Upper lobe of right lung (tissue), 1 donor: ENCODE measurements at places on chromosomes 2 and 18. TPM values are rescaled to one million over a fixed set of nuclear protein-coding genes. Genes with fewer than 3 reads are reported as not detected.

The GREB1L gene
- total RNA-seq, result 1.2 TPM

The KLHL41 gene
- 0.61 TPM for total RNA-seq

The CAPN14 gene
- 0.26 TPM for total RNA-seq

DNA sequence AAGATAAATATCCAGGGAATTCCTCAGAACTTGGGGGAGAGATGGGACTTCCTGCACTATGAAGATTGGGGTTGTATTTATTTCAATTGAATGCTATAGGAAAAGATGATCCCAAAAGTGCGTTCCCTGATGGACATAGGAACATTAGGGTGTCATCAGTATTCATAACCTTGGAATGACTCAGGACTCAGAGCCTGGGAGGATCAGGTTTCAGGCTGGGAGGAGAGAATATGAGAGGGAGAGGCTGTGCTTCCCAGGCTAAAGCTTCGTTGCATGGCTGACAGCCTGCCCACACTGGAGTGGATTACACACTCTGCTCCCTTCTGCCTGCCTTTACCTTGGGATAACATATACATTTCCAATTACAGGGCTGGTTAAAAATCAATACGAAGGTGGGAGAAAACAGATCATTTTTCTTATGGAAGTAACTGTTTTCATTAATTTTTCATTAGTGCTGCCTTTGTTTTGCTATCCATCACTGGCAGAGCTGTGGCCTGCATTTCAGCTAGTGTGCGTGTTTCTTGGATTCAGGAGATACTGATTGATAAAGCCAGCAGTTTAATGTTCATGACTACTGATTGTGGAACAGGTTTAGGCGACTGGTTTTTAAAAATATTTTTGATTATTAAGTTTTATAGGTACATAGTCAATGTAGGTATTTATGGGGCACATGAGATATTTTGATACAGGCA, 118.7 kb downstream of the KCTD1 start:
- DNase-seq, result no peak

DNA sequence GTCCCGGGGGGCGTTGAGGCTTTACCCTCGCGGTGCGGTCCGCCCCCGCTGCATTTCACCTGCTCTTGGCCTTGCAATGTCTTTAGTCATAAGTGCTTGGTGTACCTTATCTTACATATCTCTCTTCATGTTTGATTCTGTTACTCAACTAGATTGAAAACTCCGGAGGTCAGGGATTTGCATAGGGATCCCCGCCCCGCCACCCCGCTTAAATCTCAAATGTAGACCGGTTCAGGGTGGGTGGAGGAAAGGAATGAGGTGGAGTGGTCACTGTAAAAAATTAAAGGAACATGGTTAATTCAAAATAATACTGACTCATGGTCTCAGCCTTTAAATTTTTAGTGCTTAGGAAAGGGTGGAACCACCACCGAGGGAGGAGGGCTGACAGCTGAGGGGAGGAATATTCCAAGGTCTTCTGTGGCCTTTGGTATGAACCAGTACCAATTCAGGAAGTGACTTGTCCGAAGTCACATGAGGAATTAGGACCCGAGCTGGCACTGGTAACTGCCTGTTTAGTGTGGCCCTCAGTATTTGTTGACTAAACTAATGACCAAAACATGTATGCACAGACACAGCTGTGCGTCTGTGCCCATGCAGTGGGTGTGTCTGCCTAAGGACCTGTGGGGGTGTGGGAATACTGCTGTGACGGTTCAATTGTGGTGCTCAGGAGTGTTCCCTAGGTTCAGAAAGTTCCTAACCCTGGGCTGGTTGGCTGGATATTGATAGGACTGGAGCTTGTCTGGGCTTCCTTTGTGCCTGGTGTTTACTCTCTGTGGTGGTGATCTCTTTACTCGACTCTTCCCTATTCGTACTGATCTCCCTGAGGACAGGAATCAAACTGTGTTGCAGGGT, 1.0 kb downstream of the PLEKHB2 start:
- DNase-seq, result peak; percentile 69

GRCh38 chr18:68114989-68115388, 598.5 kb upstream of the DSEL start:
- no peak for DNase-seq

GRCh38 chr2:112767693-112768330, 3.4 kb upstream of the CKAP2L start:
- DNase-seq, result no peak

- DNase-seq, result no peak
Observed at GRCh38 chr2:219251656-219252055, 1.4 kb upstream of the TUBA4B start.

DNA sequence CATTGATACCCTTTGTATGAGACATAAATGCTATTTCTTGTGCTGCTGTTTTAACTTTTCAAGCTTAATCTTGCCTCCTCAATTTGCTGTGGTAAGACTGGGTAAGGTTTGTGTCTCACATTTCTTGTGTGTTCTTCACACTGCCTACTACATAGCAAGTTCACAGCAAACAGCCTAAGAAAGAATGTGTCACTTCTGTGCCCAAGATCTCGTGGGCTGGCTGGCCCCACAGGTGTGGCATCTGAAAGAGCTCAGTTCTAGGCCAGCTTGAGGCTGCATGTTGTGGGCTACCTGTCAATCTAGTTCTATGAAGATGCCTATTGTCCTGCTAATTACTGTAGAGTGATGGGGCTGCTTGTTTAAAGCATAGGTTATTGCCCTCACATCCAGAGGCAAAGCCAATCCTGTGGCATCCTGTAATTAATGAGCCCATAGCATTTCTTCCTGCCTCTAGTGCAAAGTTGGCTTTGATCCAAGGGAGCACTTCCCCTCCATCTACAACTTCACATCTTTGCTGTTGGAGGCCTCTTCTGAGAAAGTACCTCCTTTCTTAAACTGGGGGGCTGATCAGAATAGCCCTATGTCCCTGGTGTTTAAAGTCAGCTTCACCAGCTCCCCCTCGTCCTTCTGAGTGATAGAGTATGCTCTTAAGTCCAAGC, 40.9 kb upstream of the ASPRV1 start:
- no peak for DNase-seq

DNA sequence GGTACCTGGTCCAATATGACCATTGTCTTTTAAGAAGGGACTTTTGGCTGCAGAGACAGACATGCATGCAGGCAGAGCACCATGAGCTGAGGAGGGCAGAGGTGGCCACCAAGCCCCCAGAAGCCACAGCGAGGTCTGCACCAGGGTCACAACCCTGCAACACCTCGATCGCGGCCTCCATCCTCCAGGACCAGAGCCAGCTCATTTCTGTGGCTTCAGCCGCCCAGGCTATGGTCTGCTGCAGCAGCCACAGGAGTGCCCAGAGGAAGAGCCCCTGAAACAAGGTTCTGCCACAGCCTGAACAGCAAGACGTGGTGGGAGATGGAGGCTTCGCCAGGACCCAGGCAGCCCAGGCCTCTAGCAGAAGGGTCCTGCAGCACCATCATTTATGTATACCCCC, 53.9 kb downstream of the ANKMY1 start:
- no peak for DNase-seq

DNA sequence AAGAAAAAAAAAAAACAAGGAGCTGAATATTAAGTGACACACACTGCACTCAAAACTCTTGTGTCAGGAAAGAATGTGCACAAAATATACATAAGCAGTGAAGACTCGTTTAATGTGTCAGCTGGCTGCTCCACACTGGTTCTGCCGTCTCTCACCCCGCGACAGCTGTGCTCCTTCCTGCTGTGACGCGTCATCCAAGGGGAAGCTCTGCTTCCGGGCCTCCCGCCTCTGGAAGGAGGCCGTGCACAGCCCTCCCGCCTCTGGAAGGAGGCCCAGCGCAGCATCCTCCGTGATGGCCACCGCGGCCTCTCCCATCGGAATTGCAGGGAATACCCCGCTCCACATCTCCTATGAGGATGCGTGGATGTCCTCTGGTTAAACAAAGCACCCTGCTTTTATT, 151.0 kb downstream of the HDAC4 start:
- no peak for DNase-seq

- no peak for DNase-seq
Observed at GRCh38 chr2:62270728-62271127, 74.8 kb downstream of the B3GNT2 start.

DNA sequence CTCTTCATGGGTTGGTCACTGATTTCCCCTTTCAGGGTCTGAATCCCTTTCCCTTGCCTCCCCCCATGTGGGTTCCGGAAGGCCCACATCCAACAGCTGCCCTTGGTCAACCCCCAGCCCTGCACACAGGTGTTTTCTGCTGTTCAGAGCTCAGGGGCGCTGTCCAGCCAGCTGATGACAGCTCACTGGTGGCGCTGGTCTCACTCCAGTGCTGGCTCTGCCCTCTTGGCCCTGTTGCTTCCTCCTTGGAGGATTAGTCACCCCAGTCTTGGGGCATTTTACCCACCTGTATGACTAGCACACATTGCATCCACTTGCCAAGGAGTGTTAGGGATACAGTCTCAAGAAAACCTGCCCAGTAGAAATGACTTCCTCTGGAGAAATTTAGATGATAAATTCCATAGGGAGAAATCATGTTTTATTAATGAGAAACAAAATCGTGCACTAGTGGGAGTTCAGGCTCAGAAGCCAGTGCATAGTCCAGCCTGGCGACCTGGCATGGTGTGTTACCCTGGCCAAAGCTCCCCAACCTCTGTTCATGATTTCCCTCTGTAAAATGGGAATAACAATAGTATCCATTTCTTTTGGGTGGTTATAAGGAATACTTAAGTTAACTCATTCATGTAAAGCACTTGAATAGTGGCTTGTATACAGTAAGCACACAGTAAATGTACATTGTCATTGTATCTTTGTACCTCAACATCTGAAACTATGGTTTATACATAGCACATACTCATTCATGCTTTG, 21.6 kb downstream of the CRIM1 start:
- DNase-seq, result peak; percentile 66

- DNase-seq, result no peak
Observed at GRCh38 chr18:11147962-11148679, 1.2 kb downstream of the PIEZO2 start.

DNA sequence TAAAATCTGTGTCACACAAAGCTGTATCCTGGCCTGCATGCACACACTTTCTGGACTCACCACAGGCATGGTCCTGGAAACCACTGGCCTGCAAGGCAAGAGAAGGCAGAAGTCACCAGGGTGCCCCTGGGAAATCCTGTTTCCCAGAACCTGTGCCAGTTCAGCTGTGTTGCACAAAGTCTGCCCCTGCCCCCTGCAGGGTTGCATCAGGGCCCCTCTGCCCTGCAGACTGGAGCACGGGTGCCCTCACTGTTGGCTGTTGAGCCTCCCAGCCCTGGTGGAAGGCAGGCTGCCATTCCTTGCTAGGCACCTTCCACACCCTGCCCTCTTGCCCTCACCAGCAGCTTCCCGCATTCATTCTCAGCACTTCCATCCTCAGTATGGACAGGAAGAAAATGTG, 18.0 kb upstream of the TUBB6 start:
- peak; percentile 41 for DNase-seq

DNA sequence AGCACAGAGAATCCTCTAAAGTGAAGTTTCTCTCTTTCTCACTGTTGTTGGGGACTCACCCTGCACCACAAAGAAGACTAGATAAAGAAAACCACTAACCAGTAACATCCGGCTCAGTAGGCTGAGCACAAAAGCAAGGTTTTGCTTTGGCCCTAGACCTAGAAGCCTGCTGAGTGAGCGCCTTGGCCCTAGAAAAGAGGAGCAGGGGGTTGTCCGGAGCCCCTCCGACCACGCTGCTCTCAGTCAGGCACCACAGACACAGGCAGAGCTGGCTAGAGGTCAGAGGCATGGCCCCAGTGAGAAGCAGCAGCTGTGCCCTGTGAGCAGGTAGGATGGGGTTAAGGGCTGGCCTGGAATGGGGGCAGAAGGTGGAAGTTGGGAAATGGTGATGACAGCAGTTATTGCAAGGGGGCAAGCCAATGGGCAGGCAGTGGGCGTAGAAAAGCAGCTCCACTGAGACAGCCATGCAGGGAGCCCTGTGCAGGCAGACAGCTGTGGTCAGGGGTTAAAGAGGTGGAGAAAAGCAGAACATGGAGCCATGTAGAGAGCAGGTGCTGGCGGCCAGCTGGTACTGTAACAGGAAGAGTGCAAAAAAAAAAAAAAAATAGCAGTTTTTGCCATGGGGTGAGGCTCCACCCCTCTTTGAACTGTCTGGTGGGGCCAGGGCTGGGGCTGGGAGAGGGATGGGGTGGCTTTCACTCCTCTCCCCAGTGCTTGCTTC, 36.9 kb upstream of the SLC14A1 start:
- peak; percentile 75 for DNase-seq

GRCh38 chr2:236825989-236826510, 256.4 kb downstream of the ACKR3 start:
- no peak for DNase-seq
